Omental fat pad (tissue), 4 donors: ENCODE measurements at places on chromosomes 7 and 10.

GRCh38 chr10:75247797-75248196, 12.0 kb upstream of the COMTD1 start:
- no peak for DNase-seq

GRCh38 chr7:30027065-30027456, 559 bp upstream of the FKBP14 start:
- no peak for DNase-seq

DNA sequence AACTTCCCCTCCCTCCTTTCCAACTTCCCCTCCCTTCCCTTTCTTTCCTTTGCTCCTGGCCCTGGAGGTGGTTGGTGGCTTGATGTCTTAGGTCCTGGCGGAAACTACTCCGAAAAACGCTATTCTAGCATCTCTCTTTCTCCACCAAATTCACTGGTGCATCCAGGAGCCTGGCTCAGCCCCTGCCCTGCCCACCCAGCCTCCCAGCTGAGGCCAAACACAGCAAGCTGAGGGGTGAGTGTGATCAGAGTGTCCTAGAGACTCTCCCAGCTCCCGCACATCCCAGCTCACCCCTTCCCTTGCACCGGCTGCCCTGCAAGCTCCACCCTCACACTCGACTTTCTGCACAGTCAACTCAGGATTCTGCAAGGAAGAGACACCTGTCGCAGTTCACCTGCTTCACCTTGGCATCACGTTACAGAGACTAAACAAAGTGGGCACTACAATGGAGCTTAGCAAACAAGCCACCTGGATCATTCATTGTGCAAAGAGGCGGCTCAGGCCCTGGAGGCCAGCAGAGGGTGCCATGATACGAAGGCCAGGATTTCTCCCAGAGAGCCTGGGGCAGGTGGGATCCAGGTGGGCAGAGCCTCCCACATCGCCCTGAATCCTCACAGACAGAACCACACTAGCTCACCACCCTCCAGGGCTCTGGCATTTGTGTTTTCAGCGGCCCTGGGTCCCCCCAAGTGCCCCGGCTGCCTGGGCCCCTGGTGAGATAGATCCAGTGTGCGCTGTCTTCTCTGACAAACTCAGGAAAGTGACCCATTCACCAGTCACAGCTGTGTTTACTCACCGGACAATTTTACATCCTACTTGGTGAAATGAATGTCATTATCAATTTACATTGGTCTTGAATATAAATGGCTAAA, 169.6 kb downstream of the TCERG1L start:
- no peak for DNase-seq

DNA sequence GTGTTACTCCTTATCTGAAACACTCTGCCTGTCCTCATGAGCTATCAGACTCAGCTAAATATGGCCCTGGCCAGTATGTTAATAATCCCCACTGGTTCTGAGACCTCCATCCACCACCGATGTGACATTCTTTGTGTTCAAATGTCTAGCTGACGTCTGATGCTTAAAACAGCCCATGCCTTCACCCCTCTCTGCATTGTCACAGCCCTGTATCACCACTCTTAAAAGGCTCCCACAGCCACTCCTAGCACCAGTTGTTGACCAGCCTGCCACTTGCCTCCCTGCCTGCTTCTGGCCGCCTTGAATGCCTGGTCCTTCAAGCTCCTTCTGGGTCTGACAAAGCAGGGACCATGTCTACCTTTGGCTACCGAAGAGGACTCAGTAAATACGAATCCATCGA, at the start of gene LMOD2:
LMOD2 (plus strand) TSS at position 253 of the 400 bp plus-strand sequence; CDS start at position 351, 98 bp downstream.
- no peak for DNase-seq

GRCh38 chr7:69873512-69873911, 275.2 kb downstream of the AUTS2 start:
- no peak for DNase-seq

GRCh38 chr10:129537151-129537550, 70.1 kb downstream of the MGMT start:
- DNase-seq: no peak

DNA sequence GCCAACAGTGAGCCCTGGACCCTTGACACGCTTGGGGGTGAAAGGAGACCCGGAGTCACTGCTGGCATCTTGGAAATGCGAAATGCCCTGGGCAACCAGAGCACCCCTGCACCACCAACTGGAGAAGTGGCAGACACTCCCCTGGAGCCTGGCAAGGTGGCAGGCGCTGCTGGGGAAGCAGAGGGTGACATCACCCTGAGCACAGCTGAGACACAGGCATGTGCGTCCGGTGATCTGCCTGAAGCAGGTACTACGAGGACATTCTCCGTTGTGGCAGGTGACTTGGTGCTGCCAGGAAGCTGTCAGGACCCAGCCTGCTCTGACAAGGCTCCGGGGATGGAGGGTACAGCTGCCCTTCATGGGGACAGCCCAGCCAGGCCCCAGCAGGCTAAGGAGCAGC, 98.5 kb downstream of the TACC2 start:
- DNase-seq: no peak

DNA sequence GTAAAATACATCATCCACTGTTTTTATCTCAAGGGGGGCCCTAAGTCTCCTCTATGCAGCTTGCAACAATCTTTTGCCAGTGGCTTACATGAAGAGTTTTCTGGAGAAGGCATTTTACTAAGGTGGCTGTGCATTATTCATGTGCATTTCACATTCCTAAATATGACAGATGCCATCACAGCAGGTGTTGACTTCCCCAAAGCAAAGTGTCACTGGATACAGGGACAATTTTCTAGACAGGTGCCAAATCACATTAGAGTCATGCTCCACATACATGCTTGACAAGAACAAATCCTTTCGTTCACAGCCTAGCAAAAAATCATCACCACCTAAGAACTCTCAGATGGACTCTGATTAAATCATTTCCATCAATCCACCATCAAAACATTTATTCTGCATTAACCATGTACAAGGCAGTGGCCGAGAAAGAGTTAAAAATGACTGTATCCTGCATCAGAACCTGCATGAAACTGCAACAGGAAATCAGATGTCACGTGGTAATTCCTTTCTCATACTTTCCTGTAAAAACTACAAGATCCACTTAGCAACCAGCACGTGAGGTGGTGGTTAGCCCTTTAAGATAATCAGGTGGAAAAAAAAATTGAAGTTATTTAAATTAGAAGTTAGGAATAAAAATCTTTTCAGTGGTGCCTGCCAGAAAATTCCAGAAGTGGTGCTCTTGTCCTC, 88.2 kb upstream of the AFAP1L2 start:
- DNase-seq: no peak

DNA sequence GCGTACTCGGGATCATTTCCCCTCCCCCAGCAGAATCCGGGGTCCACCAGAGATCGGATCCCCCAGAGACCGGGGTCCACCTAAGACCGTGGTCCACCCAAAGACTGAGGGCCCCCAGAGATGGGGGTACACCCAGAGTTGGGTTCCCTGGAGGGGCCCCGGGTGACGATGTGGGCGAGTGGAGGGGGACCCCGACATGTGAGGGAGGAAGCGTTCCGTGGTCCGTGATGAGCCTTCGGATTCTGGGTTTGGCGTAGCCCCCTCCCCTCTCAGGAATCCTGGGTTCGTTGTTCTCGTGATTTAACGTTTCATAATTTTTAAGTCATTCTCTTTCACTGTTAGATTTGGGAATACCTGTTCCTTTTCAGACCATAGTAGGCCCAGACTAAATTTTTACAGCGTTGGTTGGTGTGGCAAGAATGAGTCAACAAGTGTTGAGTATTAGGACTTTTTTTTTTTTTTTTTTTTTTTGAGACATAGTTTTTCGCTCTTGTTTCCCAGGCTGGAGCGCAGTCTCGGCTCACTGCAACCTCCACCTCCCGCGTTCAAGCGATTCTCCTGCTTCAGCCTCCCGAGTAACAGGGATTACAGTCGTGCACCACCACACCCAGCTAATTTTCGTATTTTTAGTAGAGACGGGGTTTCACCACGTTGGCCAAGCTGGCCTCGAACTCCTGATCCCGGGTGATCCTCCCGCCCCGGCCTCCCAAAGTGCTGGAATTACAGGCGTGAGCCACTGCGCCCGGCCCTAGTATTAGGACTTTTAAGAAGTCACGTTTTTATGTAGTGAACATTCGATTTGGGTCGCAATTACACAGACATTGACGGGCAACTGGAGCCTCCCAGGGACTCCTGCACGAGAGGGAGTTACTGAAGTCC, 672 bp downstream of the GTPBP4 start:
- no peak for DNase-seq

DNA sequence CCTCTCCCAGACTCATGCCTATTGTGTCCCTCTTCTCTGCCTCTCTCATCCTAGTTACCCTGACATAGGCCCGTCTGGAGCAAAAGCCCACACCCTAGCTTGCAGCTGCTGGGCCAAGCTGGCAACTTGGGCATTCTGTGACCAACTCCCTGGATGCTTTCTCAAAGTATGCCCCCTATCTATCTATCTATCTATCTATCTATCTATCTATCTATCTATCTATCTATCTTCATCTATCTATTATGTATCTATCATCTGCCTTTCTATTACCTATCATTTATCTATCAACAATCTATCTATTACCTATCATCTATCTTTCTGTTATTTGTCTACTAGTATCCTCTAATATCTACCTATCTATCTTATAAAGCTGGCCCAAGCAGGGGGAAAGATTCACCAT, 45.4 kb upstream of the COL13A1 start:
- DNase-seq: no peak

- no peak for DNase-seq
Measured at GRCh38 chr7:13165854-13166253, 478.4 kb downstream of the ARL4A start.

- DNase-seq: no peak
Measured at GRCh38 chr10:102738692-102739121, 5.0 kb upstream of the WBP1L start.

DNA sequence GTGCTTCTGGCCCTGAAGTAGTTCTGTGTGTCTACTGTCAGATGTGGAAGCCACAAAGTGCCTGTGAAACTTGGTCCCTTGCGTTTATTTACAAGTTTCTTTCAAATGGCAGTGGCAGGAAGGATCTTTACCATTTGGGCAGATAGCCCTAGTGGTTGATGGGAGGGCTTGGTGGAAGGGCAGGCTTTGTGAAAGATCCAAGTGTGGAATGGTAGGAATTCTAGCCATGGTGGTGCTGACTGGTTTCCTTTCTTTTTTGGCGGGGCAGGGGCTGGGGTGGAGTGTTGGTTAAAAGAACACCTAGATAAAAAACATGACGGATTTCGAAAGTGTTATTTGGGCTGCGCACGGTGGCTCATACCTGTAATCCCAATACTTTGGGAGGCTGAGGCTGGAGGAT, 27.0 kb downstream of the AUTS2 start:
- no peak for DNase-seq

DNA sequence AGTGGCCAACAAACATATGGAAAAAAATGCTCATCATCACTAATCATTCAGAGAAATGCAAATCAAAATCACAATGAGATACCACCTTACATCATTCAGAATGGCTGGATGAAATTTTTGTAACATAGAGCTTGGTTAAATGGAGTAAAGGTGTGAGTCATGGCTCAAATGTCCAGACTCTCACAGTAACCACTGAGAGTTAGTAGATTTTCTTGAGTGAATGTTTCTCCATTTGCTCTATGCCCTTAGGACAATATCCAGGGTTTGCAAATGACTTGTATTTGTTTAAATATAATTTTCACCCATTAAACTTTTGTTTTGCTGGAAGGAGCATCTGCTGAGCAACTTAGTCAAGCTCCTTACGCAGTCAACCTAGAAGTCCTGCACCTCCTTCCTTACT, 967.2 kb downstream of the XPNPEP1 start:
- DNase-seq: no peak

DNA sequence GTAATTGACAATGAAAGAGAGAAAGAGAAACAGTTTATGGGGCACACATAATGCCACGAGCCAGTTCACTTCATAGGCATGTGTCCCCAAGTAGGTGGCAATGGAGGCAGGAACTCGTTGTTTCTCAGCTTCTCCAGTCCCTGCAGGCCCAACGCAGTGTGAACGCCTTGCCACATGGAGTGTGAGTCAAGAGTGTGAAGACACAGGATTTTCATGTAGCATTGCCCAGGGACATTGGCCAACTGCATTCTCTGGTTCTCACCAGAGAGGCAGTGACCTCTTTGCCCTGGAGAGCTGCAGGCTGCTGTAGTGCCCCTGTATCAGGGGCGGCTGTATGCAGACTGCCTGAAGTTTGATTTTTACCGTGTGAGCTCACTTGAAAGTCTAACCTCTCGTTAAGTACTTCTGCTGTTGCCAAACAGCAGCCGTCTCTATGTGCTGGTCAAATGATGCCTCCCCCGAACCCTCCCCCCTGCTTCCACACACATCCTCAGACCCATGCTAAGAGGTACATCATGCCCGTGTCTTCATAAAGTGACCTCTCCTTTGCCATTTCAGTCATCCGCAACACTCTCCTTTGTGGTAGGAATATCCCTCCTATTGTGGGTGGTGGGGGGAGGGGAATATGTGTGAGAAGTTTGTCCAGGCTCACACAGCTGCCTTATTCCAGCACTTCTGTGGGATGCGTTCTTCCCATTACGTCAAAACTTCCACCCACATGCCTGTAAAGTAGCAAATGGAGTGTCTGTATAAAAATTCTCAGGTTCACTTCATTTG, 12.7 kb downstream of the LRRC18 start:
- DNase-seq: no peak

GRCh38 chr10:16116404-16117304, 256.3 kb upstream of the MINDY3 start:
- DNase-seq: no peak

DNA sequence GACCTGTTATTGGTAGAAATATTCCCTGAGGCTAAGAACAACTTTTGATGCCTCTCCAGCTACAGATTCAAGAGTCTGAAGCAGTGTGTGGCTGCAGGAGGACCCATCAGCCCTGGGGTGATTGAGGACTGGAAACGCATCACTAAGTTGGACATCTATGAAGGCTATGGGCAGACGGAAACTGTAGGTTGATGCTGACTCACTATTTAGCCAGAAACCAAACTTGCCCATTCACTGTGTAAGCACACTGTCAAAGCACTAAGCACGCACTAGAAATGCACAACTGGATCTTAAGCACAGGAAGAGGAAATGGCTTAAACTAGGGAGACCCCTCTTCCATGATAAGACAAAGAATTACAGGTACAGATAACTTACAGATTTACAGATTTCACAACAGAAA, 20.8 kb downstream of the ACSM6 start:
- no peak for DNase-seq

- no peak for DNase-seq
Measured at GRCh38 chr7:81648716-81649115, 121.1 kb downstream of the HGF start.

DNA sequence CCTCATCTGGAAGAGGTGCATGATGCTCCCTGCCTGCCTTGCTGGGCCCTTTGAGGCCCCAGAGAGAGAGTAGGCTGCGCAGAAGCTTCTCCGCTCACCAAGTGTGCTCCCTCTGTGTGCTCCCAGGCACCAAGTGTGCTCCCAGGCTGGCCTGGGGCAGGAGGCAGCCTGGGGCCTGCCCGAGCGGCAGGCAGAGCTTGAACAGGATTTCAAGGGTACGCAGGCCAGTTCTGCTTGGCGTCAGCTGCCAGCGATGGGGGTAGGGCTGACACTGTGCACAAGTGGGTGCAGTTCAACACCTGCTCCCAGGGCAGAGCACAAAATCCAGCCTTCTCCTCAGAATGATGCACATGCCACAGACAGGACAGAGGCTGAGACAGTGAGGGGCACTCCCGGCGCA, 119.7 kb downstream of the FAM53B start:
- DNase-seq: no peak
